Natural killer cell treated with Interleukin-12 subunit alpha and Interleukin-12 subunit beta and Interleukin-15 and Interleukin-18, amount 100 ng/mL, for 72 hours (primary cell): ENCODE measurements at places on chromosomes 13 and 19.

- no peak for DNase-seq
Observed at GRCh38 chr19:54179921-54180461, 7.0 kb upstream of the TMC4 start.

DNA sequence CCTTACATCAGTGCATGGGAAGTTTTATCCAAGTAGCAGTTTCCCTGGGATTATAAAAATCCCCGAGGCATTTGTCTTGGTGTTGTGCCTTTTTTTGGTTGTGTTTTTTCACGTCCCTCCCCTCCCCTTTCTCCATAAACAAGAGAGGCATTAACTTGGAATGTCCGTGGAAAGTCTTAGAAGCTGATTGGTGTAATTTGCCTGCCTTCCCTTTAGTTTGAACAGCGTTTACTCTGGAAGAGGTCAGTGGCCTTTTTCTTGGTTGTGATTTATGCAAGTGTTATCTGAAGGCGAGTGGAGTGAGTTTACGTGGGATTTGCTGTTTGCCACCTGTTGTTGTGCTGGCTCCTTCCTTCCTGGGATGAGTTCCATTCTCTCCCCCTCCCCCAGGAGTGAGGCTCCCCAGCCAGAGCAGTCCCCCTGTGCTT is 7.2 kb downstream of the ACTN4 start:
- no peak for DNase-seq

GRCh38 chr13:110629735-110630134 is 14.4 kb downstream of the NAXD start:
- DNase-seq = no peak

DNA sequence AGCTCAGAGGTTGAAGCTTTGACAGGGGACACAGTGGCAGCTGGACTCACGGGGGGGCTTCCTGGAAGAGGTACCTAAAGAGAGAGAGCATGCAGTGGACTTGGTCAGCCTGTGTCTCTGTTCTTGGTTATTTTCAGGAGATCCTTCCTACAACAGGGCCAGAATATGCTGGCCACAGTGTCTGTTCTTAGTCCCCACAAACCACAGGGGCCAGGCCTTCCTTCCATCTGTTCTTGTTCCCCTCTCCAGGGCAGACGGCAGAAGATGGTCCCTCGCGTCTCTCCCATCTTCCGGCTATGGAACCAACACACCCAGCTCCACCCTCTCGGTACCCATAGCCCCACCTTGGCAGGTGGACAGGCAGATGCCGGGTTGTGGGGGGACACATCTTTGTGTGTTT is 24.8 kb downstream of the MAST3 start:
- DNase-seq = no peak

DNA sequence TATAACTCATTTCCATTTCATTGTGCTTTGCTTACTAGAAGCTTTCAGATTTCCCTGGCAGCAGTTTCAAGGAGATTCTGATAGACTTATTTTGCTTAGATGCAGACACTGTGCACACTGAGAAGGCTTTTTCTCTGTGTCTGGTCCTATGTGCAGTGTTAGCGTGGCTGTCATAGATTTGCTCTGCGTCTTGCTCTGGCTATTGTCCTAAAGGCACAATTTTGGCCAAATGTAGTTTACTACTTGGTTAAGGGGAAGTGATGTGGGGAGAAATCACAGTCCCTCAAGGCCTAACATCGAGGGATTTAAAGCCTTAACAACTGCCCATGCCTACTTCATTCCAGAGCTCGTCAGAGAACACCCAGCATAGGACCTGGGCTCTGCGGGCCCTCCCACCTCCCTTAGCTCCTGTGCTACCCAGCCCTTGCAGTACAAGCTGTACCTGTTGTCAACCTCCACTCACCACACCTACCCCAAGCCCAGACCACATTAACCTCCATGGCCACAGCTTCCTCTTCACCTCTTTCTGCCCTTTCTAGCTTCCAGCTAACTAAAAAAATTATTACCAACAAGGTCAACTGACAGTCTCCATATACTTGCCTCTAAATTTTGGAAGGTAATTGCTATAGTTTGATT is 38.9 kb upstream of the KATNAL1 start:
- no peak for DNase-seq

DNA sequence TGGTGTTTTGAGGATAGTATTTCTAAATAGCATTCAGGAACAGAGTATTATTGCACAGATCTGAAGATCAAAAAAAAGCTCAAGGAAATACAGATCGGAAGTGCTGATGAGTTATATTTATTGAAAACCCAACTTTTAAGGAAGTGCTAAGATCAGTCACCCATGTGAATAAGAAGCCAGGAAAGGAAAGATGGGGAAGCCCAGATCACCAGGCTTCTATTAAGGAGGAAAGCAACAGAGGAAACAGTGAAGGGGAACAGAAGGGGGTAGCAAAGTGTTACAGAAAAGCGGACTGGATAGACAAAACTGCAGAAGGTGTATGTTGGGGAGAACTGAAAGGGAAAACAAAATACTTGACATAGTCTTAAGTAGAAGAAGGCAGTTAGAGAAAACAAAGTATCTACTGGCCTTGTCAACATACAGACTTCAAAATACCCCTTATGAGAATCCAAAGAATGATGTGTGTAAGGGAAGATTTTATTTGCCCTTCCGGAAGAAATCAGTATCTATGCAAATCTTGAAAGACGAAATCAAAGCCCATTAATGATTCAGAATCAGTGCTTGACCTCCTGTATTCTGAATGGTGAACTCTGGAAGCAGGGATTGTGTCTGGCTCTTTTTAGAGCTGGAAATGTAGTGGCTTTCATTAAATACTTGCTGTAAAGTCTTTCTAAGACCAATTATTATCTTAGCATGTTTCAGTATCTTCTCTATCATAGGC is 12.1 kb downstream of the UFM1 start:
- no peak for DNase-seq

DNA sequence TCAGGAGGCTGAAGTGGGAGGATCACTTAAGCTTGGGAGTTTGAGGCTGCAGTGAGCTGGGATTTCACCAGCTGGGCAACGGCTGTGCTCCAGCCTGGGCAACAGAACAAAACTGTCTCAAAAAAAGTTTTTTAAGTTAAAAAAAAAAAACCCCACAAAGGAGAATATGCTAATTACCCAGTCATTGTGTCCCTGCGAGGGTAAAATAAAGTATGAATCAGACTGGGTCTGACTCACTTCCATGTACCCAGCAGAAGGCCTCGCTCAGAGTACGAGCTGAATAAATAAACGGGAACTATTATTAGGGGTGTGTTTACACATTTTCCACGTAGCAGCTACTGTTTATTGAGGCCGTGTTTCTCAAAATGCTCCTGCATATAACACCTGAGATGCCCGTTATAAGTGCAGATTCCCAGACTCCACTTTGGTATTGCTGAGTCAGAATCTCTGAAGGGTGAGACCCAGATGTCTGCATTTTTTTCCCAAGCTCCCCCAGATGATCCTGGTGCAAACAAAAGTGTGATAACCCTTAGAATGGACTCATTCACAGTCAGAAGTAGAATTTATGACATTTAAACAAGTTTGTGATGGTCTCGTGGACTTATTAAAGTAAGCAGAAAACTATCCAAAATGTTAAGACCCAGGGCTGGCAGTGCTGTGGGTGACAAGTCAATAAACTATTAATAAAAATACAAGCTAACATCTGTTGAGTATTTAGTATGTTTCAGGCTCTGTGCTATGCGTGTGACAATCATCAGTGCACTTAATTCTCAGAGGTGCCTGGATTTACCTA is 28.2 kb downstream of the KCNC3 start:
- DNase-seq = no peak
